ENCODE measurements at places on chromosomes 2 and 18. TPM values are rescaled to one million over a fixed set of nuclear protein-coding genes. Genes with fewer than 3 reads are reported as not detected.

DNA sequence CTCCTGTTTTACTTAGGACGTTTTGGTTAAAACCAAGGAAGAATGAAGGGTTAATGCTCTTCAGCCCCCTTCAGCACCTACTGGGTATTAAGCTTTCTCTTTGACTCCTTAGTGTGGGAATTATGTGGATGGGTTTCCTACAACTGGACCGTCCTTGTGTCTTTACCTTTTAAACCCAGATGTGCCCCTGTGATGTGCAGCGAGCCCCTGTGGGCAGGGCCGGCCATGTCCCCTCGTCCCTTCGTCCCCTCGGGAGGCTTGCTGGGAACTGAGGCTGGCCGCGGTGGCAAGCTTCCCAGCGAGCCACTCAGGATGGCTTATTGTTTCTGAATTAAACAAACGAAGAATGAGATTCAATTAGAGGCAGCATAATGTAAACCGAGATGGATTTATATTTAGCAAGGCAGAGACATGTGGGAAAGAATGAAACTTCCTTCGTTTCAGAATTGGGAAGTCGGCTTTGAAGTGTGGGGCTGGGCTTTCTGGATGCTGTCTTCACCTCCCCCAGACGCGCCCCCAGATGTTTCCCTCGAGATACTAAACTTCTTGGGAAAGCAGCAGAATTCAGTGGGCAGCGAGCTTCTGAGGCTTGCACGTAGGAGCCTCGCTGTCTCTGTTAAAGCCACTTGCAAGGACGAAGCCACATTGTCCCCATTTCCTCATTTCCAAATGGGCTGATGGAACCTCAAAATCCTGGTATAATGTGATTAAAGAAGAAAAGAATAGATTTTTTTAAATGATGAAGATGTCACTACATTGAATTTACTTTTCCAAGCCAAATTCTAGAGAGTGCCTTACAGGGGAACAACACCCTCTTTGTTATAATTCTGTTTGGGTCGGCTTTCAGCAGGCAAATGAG lies 146.0 kb downstream of the VAPA start:
- no peak for DNase-seq

GRCh38 chr2:215758691-215759090 lies 254.7 kb downstream of the MREG start:
- DNase-seq: no peak

DNA sequence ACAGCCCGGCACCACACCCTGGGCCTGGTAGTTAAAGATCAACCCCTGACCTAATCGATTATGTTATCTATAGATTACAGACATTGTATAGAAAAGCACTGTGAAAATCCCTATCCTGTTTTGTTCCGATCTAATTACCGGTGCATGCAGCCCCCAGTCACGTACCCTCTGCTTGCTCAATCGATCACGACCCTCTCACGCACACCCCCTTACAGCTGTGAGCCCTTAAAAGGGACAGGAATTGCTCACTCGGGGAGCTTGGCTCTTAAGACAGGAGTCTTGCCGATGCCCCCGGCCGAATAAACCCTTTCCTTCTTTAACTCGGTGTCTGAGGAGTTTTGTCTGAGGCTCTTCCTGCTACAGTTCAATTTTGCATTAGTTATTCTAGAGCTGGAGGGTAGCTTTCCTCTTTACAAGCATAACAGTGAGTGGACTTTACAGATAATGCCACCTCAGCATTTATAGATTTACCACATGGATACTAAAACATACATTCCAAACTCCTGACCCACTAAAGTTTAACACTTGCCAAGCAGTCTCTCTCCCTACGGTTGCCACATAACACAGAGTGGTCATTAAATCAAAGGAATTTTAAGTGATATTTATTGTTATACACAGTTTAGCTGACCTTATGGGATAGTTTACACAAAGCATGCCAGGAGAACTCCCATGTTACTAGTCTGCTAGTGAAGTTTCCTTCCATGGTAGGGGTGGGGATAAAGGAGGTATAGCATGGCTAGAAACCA lies 101.0 kb downstream of the EVA1A start:
- DNase-seq: no peak

Gene SPDYA
- polyA plus RNA-seq: not detected

DNA sequence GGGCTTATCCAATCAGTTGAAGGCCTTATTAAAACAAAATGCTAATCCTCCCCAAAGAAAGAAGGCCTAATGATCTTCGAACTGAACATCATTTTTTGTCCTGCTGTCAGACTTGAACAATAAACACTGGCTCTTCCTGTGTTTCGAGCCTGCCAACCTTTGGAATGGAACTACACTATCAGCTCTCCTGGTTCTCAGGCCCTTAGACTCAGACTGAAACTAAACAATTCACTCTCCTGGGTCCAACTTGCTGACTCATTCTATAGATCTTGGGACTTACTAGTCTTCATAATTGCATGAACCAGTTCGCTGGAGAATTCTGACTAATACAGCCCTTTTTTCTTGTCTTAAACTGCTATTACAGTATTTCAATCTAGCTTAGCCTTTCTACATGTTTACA lies 235.2 kb downstream of the LNPK start:
- DNase-seq: no peak

Gene PLCD4
- 8.5 TPM for polyA plus RNA-seq

DNA sequence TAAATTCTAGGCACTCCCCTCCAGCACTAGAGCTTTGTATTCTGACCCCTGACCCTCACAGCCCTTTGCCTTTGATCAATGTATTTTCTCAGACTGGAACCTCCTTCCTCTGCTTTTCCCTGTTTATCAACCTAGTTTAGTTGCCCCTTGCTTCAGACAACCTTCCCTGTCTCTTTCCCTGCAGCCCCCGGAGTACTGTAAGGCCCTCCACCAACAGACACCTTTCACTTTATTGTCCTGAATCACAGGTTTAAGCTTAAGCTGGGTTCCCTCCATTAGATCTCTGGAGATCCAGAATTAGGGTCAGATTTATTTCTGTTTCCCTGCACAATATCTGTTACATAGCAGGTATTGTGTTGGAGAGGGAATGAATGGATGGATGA lies 140.2 kb downstream of the DDX1 start:
- DNase-seq: no peak

Gene NTSR2
- not detected for polyA plus RNA-seq
